GM10248 (cell line): ENCODE measurements at places on chromosomes 1 and 21.
A peak's percentile ranks its signal among the peaks of the same experiment; 100 is the strongest.

DNA sequence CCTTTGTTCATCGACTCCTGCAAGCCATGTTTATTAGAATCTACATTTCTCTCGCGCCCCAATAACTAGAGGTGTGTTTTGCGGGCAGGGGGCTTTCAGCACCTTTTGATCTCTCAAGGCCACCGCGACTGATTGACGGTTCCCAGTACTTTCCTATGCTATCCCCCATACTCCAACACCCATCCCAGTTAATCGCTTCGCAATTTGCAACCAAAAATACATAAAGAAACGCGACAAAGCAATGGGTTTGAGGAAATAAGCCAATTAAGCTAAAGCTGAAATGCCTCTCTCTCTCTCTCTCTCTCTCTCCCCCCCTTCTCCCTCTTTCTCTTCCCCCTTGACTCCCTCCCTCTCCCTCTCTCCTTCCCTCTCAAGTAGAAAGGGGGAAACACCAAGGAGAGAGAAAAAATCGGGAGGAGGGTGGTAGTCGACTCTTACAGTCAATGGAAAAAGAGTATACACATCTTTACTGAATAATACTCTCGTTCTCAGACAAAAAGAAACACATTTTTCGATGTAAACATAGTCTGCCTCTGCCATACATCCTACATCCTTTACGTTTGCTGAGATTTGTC is 128.0 kb upstream of the DPYD start:
- DNase-seq = no peak

DNA sequence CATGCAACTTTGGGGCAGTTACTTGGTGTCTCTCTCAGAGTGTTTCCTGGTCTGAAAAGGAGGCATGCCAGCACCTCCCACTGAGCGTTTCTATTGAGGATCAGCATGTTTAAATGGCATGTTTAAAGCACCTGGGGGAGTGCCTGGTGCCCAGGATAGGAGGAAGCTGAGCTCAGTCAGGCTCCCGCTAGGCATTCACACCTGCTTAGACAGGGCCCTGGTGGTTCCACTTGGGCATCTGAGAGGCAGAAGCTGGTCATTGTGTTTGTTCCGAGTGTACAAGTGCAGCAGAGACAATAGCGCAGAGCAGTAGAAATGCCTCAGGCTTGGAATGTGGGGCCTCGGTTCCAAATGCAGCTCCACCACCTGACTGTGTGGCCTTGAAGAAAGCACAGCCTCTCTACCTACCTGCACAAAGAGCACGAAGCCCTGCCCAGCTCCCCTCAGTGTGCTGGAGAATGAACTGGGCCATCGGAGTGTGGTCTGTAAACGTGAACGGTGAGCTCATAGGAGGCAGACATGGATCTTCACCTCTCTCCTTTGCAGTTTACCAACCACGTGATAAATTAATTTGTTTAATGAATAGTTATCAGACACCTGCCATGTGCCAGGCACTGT is 20.3 kb upstream of the TMEM222 start:
- no peak for DNase-seq

DNA sequence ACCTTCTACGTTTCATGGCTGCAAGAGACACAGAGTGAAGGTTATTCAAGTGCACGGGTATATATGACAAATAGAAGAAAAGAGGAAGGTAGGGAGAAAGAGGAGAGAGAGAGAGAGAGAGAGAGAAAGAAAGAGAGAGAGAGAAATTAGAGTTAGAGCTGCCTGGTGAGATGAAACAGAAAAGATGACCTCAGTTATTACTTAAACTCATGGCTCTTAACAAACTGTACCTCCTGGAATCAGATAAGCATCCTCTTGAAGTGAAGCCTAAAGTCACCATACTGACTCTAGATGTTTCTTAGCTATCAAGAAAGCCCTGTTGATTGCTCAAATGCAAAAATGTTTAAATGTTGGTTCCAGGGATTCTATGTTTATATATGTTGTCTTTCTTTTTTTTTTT is 597.7 kb upstream of the ZP4 start:
- DNase-seq = no peak

DNA sequence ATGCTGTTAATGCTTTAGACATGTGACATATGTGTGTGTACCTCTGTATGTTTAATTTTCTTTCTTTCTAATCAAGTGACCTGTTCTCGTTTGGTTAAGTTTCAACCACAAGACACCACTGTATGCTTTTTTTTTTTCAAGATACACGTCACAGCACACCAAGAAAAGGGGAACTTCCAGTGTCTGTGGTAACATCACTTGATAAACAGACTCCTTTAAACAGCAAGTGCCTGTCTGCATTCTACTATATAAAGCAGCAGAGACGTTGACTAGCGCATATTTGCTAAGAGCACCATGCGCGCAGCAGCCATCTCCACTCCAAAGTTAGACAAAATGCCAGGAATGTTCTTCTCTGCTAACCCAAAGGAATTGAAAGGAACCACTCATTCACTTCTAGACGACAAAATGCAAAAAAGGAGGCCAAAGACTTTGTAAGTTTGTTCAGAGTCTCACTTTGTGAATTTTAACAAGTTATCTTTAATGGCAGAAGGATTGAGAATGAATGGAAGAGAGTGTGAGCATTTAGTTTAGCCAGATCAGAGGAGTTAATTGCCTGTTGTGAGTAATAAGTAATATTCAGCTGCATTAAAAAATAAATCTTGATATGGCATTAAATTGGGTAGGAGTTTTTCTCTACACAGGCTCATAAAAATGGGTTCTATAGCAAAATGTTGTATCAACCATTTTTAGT is at the start of gene RGS1:
Gene RGS1, plus strand, starts transcription at position 275 of the 691 bp plus-strand sequence. Its CDS starts 20 bp downstream, at position 295.
- DNase-seq = peak; percentile 40

DNA sequence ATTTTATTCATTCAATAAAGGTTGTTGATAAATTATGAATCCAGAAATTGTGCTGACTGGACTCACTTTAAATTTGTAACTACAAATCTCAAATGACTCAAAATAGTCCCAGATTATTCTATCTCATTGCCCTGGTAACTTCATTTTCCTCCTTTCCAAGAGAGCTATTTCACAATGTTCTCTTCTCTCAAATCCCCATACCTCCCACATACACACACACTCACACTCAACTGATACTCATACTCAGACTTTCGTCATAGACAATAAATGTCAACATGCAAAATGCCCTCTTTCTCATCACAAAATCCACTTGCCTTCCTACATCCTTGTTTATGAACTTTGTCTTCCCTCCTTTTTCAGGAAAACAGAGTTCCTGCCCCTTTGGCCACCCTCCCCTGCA is 33.3 kb downstream of the EXTL2 start:
- DNase-seq = no peak

GRCh38 chr1:205663286-205663936 is 16.9 kb downstream of the SLC45A3 start:
- no peak for DNase-seq

- no peak for DNase-seq
These were observed 47.0 kb upstream of the ATF3 start for GRCh38 chr1:212561501-212561931.

DNA sequence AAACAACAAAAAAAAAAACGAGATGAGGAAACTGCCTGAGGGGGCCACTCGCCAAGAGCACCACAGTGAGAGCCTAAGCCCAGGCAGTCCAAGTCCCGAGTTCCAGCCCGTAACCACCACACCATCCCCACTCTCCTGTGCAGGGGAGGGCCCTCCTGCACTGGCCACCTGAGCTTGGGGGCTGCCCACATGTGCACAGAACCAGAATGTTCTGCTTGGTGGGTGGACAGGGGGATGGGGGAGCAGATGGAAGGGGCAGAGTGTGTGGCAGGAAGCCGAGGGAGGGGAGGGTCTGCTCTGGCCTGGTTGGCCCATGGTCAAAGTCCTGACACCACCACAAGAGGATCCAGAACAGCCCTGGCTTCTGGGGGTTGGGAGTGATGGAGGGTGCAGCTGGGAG is 17.6 kb downstream of the ADPRS start:
- DNase-seq = no peak

- DNase-seq = no peak
These were observed 38.8 kb downstream of the ERI3 start for GRCh38 chr1:44316231-44316759.

DNA sequence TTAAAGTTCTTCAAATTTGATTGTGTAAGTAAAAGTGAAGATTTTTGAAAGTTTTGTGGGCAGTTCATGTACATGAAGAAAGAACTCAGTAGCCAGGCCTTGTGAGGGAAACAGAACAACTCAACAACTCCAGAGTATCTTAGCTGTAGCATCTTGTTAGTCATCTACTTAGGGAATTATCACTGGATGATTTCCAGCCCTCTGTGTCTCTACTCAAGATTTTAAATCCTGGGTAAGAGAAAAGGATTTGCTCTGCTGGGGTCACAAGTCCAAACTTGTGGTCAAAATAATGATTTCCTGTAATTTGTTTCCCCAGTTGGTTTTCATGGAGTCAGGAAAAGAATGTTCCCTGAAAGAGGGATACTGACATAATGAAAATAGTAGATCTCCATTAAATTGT is 8.2 kb downstream of the OR10T2 start:
- DNase-seq = no peak

DNA sequence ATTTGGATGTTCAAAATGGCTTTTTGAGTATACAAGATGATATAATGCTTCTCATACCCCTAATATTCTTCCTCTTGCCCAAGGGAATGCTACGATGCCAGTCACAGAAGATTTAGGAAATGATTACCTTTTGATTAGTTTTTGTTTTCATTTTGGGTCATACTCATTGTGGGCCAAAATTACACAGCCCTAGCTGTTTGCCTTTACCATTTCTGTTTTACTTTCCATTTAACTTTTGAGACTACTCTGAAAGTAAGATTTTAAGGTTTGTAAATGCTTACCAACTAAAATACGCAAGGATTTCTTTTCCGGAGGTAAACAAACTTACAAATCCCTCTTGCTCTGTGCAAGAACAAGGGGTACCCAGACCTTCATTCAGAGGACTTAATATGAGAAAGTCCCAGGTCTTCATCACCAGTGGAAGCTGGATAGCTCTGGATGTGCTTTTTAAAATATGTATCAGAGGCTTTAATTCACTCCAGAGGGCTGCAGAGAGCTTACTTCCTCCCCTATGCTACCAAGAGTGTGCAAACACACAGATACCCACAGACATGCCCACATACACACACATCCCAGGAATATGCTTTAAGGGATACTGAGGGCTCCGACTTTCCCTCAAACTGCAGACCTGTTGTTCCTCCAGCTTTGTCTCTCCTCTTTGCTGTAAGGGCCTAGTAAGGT is 631.4 kb downstream of the SMYD3 start:
- no peak for DNase-seq

DNA sequence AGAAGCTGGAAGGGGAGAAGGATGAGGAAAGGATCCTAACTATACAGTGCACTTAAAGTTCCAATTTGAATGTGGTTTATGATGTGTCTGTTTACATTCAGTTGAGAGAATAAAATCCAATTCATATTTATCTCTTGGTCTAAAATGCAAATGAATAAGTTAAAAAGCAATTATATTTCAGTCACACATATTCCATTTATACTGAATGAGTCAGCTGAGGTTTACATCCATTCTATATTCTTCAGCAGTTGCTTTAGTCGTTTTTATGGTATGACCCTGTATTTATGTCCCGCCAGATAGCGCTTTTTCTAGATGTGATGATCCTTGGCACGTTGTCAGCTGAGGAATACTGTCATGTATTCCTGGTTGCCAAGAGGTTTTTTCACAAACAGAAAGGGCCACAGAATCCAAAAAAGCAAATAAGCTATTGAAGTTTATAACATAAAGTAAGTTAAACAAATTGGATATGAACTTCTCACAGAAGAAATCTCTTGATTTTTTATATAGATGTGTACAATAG is 866.2 kb downstream of the NCAM2 start:
- DNase-seq = no peak

DNA sequence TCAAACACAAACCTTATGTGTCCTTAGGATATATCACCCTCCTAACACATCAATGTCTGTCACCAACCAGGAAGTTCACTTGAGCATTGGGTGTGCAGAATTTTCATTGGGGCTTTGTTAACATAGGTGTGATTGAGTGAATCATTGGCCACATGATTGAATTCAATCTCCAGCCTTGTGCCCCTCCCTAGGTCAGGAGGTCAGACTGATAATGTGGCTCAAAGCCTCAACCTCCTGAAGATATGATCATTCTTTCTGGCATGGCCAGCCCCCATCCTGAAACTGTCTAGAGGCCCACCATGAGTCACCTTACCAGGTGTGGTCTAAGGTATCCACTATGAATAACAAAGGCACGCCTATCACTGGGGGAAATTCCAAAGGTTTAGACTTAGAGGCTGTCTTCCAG is 90.1 kb downstream of the PKN2 start:
- DNase-seq = no peak

DNA sequence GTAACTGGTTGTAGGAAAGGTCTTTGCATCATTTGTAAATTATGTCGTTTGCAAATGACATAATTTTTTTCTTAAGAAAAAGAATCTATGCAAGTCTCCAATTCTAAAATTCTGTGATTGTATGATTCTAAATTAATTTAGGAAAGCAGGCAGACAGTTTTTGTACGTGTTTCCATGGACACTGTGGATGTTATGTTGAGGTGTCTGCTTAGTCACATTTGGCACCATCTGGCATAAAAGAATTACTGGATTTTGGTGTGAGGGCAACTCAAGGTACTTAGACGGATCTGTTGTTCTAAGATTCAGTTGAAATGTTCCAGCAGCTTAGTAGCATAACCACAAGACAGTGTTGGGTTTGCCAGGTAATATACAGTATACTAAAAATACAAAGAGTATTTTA is 42.5 kb downstream of the C1orf21 start:
- DNase-seq = no peak

- no peak for DNase-seq
These were observed 1490.8 kb downstream of the BRINP3 start for GRCh38 chr1:188986745-188987417.

GRCh38 chr1:205578780-205579571 is 52.8 kb downstream of the ELK4 start:
- no peak for DNase-seq

DNA sequence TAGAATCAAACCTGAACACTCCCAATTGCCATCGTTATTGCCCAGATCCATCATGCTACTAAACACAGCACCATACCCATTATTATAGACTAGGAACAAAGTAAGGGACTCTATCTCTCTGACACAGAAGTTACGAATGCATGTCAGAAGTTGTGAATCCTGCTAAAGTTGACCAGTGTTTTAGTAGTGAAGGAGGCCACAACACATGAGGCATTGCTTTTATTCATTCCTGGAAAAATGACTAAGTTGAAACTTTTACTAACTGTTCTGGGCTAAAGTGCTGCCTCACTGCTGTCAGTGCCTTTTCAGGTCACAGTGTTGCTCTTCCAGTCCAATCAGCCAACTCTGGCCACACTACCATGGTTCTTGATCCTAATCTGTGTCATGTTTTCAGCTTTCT is 911.1 kb downstream of the TTLL7 start:
- no peak for DNase-seq

DNA sequence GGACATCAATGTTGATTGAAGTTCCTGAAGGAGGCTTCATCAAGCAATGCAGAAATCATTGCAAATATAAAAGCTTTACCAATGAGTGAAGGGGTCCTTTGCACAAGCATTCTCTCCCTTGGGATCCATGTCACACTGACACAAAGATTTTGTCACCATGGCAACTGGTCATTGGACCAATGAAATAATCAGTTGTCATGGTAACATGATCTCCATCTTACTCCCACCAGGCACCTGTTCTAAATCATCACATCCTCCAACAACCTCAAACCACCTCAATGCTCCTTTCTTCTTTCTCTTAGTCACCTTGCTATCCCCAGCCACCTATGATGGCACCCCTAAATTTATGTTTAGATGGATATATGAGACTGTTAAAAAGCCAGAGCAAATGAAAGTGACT is 13.5 kb upstream of the FOXJ3 start:
- DNase-seq = no peak

GRCh38 chr1:21028520-21029145 is 148.1 kb downstream of the EIF4G3 start:
- no peak for DNase-seq

- DNase-seq = no peak
These were observed 38.5 kb downstream of the MSTO1 start for GRCh38 chr1:155648207-155649147.
